ENCODE measurements at places on chromosomes 13 and 19. TPM values are rescaled to one million over a fixed set of nuclear protein-coding genes. Genes with fewer than 3 reads are reported as not detected.

NDUFA11 gene
- 296 TPM for total RNA-seq

CELF5 gene
- 0.52 TPM for total RNA-seq

RABAC1 gene
- 192 TPM for total RNA-seq

FCER2 gene
- total RNA-seq, result not detected

RUBCNL gene
- 0.10 TPM for total RNA-seq

CARS2 gene
- total RNA-seq, result 52.7 TPM
